ENCODE measurements at places on chromosomes 12 and 14.

DNA sequence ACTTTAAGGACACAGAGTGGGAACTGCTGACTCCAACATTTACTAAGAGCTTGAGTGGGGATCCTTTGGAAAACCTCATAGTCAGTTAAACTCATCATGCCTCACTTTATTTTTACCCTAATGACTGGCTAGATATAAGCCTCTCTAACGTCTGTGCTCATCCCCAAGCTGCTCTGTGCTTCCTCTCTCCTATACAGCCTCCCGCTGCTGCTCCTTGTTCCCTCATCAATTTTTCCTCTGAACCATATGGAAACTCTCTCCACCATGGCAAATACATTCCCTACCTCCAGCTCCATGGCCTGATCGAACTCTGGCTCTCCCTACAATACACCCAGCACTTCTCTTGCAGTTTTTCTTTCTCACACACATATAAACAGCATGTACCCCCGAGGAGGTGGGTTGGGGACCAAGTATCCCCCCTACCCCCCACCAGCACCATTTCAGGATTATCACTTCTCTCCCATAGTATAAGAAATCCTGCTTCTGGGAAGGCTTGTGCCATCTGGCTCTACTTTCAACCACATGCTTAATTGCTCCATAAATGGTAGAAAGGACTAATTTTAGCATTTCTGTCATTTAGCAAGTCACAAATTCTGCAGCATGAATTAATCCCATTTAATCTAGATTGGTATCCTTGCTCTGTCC lies 39.2 kb upstream of the DYRK2 start:
- no peak for DNase-seq

DNA sequence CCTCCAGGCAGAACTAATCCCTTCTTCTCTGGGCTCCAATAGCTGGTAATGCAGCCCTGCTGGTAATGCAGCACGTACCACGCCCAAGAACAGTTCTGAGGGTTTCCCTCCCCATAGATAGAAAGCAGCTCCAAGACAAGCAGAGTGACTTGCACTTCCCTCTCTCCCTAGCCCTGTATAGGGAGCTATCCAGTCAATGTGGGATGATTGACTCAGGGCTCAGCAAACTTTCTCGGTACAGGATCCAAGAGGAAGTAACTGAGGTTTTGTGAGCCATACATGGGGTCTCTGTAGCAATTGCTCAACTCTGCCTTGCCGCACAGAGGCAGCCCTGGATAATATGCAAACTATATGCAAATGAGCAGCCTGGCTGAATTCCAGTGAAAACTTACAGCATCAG lies 15.5 kb upstream of the FKBP4 start:
- DNase-seq, result no peak

DNA sequence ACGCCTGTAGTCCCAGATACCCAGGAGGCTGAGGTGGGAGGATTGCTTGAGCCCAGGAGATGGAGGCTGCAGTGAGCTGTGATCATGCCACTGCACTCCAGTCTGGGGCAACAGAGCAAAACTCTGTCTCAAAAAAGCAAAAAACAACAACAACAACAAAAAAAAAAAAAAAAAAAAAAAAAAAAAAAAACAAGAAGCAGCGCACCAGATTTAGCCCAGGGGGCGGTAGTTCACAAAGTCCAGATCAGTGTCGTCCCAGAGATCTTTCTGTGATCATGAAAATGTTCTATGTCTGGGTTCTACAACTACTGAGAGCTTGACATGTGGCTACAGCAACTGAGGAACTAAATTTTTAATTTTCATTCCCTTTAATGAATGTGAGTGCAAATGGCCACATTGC lies 27.4 kb downstream of the OAS2 start:
- no peak for DNase-seq

- DNase-seq, result no peak
Measured at GRCh38 chr12:109112720-109113465, 3.5 kb upstream of the ACACB start.

GRCh38 chr14:100826391-100827100 lies 628 bp downstream of the MEG3 start:
- no peak for DNase-seq

- DNase-seq, result no peak
Measured at GRCh38 chr14:93729993-93730392, 58.3 kb downstream of the PRIMA1 start.

GRCh38 chr14:52463375-52463774 lies 88.9 kb downstream of the TXNDC16 start:
- DNase-seq, result no peak

GRCh38 chr14:94451091-94451771 lies 1.4 kb downstream of the SERPINA11 start:
- no peak for DNase-seq

- no peak for DNase-seq
Measured at GRCh38 chr12:54444206-54444605, 25.1 kb upstream of the ITGA5 start.

DNA sequence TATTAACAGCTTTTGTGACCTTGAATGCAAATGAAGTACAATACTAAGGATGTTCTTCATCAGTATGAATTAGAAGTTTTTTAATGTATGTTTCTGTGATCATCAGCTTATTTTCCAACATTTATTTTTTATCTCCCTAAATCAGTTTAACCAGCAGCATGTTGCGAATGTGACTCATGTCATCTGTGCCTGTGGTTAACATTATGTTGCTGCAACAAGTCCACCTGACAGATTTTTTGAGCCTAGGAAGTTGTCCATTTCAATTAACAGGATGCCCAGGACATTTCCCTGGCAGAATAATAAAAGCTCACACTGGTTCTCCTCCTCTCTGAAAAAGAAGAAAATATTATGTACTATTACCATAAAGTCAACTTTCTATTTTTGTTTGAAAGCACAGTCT lies 155.5 kb downstream of the SYT1 start:
- no peak for DNase-seq

DNA sequence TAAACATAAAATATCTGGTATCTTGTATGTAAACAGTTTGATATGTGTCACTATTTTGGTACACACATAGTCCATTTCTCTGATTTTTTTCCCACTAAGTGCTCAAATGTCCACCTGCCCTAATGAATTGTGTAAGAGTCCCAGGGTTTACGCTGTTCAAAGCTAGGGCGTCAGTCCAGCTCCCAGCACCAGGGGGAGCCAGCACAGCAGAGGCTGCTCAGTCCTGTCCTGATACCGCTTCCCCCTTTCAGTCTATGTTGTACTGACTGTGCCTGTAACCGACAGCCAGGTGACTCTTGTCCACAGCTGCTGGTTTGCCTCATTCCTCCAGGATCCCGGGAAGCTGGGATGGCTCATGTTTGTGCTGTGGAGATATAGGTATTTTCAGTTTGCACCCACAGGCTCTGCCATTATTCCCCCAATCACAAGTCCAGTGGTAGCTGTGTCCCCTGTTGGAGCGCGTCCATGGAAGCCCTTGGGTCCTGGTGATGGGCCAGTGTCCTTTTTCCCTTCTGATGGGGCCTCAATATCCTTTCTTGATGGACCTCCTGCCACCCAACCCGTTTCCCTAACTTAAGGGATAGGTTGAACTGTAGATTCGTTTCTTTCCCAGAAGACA lies 242.0 kb downstream of the NEDD1 start:
- DNase-seq, result no peak

DNA sequence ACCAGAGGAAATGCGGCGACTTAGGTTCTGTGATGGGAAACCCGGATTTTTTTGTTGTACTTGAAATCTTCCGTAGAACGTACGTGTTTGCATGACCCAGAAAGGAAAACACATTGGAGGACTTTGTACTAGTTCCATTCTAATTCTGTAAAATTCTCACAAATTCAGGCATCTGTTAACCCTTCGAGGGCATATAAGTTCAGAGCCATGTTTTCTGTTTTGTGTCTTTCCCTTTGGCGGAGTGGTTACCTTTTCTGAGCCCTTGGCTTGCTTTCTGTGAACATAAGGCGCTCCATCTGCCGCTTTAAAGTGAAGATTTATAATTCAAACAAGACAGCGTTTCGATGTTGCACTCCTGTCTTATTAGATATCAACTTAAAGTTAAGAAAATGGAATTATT lies 34.2 kb downstream of the BICD1 start:
- no peak for DNase-seq

- no peak for DNase-seq
Measured at GRCh38 chr12:120103371-120103770, 13.2 kb downstream of the RAB35 start.

DNA sequence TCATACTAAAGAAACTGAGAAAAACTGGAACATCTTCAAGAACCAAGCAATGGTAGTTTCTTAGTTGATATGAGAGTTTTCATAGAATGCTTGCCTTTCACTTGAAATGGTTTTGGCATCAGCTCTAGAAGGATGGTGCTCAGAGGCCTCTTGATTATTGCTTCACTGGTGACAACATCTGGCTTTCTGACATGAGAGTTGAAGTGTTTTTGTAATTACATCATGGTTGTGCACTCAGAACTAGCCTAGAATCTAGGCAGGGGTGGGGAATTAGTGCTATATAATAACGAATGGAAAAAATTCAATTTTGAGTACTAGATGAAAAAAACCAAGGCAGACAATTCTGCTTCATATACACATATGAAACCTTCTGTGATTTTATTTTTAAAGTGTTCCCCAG lies 172.8 kb upstream of the LMNTD1 start:
- DNase-seq, result no peak

- no peak for DNase-seq
Measured at GRCh38 chr14:73662487-73662943, 17.7 kb downstream of the DNAL1 start.

DNA sequence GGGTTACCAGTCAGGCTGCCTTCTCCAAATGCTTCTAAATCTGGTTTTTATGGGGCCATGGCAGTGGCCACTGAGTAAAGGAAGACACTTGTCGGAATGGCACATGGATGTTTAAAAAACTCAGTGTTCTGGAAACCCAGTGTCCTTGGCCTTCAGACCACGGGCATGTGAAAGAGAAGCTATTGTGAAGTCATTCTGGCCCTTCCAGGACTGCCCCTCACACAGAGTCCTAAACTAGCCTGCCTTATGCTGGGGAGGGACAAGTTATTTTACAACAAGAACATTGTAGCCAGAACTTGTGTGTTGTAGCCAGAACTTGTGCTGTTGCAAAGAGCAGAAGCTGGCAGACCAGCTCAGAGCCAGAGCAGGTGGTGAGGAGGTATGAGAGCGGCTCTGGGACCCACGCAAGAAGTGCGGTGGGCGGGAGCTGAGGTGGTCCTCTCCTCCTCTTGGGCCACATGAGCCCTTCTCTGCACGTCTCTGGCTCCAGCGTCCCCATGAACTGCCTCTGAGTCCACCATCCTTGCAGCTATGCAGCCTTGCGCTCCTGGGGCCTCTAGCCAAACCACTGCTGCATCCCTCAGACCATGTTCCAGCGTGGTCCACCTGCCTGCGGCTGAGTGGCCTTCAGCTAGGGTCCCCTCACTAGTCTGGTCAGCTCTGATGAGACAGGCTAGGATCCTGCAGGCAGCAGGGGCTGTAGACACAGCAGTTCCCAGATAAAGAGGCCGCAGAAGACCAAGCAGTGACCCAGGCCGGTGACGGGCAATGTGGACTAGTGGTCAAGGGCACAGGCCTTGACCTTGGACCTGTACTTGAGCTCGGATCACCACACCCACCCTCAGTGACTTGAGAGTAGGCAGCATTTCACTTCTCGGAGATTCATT lies 32.5 kb downstream of the MMAB start:
- DNase-seq, result no peak

DNA sequence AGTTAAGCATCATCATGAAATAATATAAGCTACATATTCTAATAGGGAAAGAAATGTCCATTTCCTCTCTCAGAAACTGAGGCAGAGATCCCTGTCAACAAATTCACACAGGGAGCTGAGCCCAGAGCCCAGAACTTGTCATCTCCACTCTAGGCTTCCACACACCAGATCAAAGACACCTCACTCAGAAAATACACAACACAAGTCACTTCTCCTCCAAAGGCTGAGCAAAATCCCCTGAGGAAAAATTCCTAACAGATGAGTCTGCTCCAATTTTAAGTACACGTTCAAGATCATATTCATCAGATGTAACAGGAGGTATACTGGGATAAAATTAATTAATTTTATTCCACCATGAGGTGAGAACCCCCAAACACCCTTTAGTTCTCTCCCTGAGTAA lies 227.3 kb downstream of the DPF3 start:
- no peak for DNase-seq

DNA sequence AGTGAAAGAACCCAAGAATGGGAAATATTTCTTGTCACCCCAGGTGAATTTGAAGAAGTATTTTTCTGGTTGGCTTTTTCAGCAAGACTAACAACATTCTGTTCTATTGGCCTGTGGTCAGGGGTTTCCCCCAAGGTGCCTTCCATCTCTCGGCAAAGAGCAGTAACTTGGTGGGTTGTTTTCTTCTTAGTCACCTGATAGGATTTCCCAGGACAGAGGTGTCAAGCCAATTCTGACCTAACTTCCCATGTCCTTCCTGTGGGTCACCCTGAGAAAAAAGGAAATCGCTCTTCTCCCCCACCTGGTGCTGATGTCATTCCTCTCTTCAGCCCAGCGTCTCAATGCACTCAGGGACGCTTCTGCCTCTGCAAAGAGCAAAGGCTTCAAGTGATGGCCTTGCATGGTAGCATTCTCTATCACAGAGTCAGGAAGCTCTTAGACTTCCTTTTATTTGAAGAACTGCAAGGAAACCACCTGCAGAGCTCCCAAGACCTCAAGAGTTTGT lies 16.1 kb upstream of the IFNG start:
- DNase-seq, result no peak

- DNase-seq, result no peak
Measured at GRCh38 chr12:52651726-52652261, at the start of gene KRT2. Gene KRT2 (minus strand): TSS chr12:52652211. CDS start chr12:52652142, 69 bp downstream.

DNA sequence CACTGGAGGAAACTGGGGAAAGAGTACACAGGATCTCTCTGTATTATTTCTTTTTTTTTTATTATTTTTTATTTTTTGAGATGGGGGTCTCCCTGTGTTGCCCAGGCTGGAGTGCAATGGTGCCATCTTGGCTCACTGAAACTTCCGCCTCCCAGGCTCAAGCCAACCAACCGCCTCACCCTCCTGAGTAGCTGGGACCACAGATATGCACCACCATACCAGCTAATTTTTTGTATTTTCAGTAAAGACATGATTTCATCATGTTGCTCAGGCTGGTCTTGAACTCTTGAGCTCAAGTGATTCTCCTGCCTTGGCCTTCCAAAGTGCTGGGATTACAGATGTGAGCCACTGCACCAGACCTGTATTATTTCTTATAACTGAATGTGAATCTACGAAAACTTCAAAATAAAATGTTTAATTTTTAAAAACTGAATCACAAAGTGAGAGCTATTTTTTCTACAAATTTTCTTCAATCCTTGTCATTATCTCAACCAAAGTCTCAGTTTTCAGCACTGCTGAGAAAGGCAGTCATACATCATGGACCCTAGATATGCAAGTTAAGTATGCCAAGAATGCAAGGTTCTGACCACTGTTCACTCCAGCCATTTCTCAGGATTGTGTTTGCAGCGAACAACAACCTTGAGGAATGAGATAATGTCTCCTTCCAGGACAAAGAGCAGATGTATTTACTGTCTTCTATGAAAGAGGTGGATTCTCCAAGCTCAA lies 2.4 kb downstream of the EAPP start:
- no peak for DNase-seq

DNA sequence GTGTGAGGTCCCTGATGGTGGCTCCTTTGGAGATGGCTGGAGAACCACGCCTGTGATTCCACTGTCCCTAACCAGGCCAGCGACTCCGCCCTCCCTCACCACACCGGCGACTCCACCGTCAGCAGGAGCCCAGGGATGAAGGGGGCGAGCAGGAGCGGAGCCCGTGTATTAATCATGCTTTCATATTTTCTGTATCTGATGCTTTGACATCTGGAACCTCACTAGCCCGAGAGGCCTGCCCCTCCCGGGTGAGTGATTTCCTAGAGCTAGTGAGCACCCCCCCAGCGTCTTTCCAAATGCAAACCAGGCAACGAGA lies 69.9 kb downstream of the NOC4L start:
- no peak for DNase-seq

- DNase-seq, result no peak
Measured at GRCh38 chr12:41576925-41577324, 388.8 kb downstream of the PDZRN4 start.

- no peak for DNase-seq
Measured at GRCh38 chr12:89350260-89350629, 2.1 kb downstream of the DUSP6 start.

Measured in NCI-H1930 (cell line).